AG08396 (cell line): ENCODE measurements at places on chromosomes 2 and 18.
A peak's percentile ranks its signal among the peaks of the same experiment; 100 is the strongest.

DNA sequence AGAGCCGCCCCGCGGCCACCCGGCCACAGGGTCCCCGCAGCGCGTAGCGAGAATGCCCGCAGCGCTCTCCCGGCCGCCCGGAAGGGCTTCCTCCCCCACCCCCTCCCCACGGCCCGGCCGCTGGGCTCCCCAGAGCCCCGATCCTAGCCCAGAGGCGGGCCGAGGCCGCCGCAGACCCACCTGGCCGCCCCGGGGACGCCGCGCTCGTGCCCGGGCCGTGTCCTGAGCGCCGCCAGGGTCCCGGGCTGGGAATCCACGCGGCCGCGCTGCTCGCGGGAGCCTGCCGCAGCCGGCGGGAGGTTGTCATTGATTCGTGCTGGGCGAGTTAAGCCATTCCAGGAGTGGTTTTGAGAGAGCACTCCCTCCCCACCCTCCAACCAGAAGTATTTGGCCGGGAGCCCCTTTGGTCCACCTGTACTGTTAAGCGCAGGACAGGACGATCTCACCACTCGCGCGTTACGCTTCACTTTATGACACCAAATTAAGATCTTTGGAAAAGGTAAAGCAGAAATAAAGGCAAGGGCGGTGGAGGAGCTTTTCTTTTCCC lies 206.4 kb upstream of the SMAD2 start:
- DNase-seq, result no peak

DNA sequence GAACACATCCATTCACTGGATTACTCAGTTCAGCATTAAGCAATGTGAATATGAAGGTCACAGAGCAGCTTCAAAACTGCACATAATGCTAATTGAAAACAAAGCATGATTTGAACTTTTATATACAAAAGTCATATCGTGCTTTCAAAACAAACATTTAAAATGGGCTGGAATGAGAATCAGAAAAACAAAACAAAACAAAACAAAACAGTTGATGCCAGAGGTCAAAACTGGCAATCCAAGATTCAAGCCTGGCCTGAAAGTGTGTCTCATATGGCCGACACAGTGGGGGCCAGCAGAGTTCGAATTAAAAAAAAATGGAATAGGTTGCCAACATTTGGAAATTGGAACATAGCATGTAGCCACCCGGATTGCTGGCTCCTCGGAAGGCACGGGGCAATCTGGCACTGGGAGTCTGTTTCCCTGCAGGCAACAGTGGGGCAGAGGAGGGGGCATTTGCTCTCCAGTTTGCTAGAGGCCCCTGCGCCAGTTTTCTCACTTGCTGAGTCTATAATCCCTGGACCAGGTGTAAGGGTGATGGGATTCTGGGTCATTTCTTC lies 294.4 kb downstream of the ZNF521 start:
- DNase-seq, result no peak

DNA sequence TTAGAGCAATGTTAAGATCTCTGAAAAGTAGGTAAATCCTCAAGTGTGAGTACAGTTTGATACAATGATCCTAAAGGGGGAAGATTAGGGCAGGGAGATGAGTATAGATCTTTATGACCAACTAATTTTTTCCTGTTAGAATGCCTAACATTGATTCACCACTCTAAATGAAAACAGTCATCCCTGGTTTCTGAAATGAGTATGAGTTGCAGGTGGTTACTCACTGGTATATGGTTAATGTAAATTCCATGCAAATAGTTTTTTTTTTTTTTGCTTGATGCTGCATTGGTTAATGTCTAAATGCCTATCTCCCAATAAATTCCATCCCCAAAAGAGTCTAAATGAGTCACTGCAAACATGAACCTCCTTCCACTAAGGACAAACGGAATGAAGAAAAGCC lies 55.0 kb upstream of the SERPINB2 start:
- DNase-seq, result peak; percentile 10

DNA sequence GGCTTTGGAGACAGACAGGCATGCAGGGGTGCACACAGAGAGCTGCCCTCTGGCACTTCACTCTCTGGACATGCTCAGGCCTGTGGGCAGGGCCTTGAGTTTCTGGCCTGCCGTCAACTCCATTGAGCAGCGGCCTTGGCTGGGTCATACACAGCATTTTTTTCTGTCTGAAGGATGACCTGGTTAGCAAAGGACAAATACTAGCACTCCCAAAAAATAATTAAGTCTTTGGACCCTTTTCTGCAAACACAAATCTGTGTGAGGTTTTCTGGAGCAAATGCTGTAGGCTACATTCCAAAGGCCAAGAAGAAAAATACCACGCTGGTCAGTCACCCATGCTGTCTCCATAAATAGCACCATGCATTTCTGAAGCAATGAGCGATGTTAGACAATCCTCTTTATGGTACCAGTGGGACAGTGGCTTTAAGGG lies 124.7 kb upstream of the CTAGE1 start:
- peak; percentile 68 for DNase-seq

DNA sequence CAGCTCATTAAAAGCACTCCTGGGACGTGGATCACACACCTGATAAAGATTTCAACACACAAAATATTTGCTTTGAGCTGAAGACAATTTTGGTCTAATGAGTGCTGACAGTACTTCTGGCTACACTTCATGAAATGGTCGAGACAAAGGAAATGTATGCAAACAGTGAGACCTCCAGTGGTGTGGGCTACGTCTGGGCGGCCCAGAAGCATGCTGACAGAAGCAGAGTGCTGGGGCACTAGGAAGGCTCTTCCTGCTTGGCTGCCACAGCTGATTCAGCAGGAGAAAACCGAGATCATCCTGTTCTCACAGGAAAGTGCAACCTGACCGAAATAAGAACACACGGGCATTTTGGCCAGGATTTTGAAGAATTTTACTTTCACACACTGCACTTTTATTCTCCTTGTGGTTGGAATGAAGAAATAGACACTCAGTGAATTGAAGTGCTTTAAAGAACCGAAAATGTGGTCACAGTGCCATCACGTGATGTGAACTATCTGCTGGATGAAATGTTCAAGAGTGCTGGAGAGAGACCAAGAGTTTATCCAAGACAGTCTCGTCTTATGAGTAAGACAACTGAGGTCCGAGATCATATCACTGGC lies 149.5 kb downstream of the CCBE1 start:
- peak; percentile 54 for DNase-seq

- no peak for DNase-seq
These were observed 22.1 kb downstream of the EHD3 start for GRCh38 chr2:31255911-31256571.

- no peak for DNase-seq
These were observed 1035.8 kb upstream of the FANCL start for GRCh38 chr2:59276917-59277316.

- no peak for DNase-seq
These were observed 23.2 kb upstream of the ACSL3 start for GRCh38 chr2:222837643-222838056.
